NCI-H1694 (cell line): ENCODE measurements at places on chromosomes 12 and 14.

DNA sequence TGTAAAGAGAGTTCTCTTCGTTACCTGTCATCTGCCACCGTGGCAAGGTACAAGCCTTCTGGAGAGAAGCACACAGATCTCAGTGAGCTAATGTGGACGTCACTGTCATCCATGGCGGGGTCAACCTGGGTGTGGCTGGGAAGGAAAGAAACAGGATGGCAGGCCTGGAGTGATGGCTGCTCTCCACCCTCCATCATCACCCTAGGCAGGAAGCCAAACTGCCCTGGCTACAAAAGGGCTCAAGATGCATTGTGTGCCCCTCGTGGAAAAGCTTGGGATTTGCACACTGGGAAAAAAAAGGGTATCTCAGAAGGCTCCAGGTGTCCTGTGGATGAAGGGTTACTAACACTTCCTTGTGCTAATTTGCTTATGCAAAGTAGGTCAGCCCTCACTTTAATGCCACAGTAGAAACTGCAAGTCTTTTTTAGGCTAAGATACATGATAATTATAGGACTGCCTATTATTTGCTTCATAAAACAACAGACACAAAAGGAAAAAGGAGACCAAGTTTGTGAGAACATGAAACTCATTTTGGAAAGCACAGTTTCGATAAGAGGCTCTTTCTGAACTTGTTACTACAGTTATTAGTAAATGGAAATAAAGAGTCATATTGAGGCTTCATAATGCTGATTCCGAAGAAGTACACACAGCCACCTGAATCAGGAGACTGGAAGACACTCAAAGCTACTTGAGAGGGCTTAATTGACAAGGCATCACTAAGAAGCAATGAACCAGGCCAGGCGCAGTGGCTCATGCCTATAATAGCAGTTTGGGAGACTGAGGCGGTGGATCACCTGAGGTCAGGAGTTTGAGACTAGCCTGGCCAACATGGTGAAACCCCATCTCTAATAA is 18.9 kb downstream of the RFC5 start:
- no peak for DNase-seq

DNA sequence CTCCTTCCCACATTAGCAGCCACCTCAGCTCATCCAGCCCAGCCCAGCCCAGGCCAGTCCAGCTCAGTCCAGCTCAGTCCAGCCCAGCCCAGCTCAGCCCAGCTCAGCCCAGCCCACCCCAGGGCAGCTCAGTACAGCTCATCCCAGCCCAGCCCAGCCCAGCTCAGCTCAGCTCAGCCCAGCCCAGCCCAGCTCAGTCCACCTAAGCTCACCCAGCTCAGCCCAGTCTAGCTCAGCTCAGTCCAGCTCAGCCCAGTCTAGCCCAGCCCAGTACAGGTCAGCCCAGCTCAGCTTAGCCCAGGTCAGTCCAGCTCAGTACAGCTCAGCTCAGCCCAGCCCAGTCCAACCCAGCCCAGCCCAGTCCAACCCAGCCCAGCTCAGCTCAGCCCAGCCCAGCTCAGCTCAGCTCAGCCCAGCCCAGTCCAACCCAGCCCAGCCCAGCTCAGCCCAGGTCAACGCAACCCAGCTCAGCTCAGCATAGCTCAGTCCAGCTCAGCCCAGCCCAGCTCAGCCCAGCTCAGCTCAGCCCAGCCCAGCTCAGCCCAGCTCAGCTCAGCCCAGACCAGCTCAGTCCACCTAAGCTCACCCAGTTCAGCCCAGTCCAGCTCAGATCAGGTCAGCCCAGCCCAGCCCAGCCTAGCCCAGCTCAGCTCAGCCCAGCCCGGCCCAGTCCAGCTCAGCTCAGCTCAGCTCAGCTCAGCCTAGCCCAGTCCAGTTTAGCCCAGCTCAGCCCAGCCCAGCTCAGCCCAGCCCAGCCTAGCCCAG is 63.0 kb downstream of the TMEM121 start:
- DNase-seq = no peak

GRCh38 chr14:73258845-73259611 is 21.7 kb downstream of the PAPLN start:
- DNase-seq = no peak

- no peak for DNase-seq
These were observed 62.4 kb upstream of the PSMA6 start for GRCh38 chr14:35229792-35230089.

- DNase-seq = no peak
These were observed 44.0 kb downstream of the LRRC74A start for GRCh38 chr14:76870166-76870565.

DNA sequence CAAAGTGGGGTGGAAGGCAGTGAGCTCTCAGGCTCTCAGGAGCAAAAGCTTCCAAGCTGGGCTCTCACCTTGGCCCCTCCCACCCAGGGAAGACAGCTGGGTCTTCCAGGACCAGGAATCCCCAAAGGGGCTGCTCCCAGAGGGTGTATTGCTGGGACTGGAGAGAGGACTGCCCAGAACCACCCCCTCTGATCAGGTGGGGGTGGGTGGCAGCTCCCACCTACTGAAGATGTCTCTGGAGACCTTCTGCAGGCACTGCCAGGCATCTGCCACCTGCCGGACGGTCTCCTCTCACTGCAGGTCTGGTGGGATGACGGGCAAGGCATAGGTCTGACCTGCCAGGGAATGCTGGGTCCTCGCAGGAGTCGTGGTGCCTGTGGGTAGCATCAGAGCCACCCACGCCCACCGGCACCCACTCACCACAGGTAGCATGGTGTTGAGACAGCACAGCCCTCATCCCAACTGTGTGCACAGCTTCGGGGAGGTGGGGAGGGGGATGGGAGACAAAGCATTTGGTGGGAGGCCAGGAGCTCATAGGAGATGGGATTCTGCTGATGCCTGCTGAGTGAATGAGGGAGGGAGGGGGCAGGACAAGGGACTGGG is 103.2 kb downstream of the SINHCAF start:
- no peak for DNase-seq

- no peak for DNase-seq
These were observed 38.4 kb upstream of the OR4E1 start for GRCh38 chr14:21712036-21712435.
